ENCODE measurements at places on chromosomes 7 and 10. TPM values are rescaled to one million over a fixed set of nuclear protein-coding genes. Genes with fewer than 3 reads are reported as not detected.

NUDT13 gene
- polyA plus RNA-seq: 1.3 TPM

- no peak for DNase-seq
These were observed 152.2 kb downstream of the TMEM178B start for GRCh38 chr7:141225916-141226618.

- DNase-seq: peak; percentile 35
These were observed 41.3 kb upstream of the ARL4A start for GRCh38 chr7:12646139-12646538.

NKX6-2 gene
- polyA plus RNA-seq: not detected

DNA sequence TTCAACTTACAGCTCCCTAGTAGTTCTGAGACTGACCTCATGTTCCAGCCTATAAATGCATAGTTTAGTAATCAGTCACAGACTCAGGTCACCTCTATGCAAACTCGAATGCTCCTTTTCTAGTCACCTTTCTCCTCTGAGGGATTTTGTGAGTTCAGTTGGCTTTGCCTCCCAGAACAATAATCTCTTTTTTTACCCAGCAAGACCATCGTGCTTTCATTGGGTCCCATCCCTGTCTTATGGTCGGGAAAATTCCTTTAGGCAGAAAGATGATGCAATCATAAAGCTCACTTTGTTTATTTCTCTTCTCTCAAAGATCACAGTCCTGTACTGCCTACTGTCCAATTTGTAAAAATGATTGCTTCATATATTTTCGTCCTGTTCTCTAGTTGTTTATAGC, 38.4 kb downstream of the TWIST1 start:
- peak; percentile 69 for DNase-seq

- no peak for DNase-seq
These were observed 109.8 kb downstream of the KCNMA1 start for GRCh38 chr10:77527839-77528238.

DNA sequence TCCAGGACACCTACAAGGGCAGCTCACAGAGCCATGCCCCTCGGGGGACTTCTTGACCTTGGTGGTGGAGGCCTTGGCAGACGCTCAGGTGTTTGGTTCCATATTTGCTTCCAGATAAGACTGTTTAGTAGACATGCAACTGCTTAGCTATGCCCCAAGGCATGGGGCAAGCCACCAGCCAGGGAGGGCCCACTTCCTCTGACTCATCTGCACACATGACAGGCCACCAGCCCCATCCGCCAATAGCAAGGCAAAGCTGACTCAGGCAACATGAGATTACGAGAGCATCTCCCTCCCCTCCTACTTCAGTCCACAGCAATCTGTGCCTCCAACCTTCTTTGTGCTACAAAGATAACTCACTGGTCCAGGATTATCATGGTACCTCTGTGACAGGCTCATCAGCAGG, 54.9 kb downstream of the KCNMA1 start:
- DNase-seq: peak; percentile 79

- DNase-seq: no peak
These were observed 114.9 kb downstream of the OAT start for GRCh38 chr10:124303662-124304418.

GRCh38 chr10:119693262-119693957, 32.4 kb upstream of the INPP5F start:
- DNase-seq: no peak

DNA sequence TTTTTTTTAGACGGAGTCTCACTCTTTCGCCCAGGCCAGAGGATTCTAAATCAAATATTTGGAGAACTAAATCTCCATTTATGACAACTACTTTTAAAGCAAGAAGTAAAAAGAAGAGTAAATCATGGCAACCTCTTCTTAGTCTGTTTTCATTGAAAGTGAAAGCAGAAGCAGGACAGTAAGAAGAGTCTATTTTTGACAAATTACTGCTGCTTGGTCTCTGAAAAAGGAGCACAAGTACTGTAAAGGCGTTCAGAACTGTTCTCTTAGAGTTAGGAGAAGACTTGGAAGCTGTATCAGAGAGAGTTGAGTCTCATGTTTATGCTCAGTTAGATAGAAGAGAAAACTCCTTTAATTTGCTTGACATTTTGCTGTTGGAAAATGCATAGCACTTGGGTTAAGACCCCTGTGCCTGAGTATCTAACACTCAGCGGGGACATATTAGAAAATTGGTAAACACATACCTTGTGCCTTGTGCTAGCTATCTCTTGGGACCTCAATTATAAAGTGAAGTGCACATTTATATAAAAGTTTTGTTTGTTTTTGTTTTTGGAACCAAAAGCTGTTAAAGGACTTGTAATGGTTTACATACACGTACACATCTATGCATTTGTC, 433.0 kb downstream of the ANKRD7 start:
- no peak for DNase-seq

CYP2W1 gene
- polyA plus RNA-seq: not detected

DNA sequence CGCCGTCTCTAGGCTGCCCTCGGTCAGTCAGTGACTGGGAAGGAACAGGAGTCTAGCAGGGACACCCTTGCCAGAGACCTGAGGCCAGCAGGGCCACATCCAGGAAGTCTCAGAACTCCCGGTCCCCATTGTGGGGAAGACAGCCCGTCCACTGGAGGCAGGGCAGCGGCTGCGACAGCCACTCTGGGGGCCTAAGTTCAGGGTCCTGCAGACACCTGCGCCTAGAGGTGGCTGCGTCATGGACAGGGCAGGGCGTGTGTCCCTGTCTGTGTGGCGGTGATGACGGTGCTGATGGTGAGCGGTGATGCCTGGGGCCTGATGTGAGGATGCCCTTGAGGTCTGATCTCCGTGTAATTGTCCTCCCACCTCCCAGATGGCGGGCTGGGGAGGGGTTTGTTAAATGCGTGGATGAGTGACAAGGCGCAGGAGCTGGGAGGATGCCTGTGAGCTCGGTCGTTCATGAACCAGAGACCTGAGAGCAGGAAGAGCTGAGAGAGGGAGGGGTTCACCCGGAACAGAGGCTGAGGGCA, 537.9 kb upstream of the FOXK1 start:
- DNase-seq: no peak

DNA sequence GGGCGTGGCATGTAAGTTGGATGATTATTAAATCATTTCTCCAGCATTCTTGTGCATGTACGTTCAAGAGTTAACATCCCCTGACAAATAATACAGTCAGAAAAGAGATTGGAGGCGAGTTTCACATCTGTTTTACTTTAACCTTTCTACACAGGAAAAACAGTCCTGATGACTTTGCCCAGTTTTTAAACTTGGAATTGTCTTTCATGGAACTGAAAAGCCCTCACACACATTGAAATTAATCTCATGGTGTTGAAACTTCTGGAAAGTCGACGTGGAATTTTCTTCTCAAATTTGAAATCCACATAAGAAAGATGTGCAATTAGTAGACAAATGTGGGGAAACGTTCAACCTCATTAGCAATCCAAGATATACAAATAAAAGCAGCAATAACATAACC, 31.2 kb upstream of the ZNF438 start:
- peak; percentile 14 for DNase-seq

DNA sequence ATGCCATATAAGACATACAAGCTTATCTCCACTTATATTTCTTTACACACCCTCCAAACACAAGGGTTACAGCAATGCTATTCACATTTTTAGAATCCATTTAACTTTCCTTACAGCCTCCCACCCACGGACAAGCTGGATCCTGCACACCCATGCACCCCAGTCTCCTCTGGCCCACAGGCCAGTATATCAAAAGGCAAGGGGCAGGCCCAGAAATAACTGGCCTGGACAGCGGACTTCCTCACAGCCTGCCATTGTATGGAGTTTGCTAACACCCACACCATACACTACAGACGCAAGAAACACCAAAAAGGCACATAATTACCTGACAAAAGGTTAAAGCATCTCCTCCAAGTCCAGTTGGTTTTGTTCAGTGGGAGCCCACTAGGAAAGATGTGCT, 12.0 kb downstream of the HOXA4 start:
- DNase-seq: no peak

GRCh38 chr7:85261336-85261735, 74.5 kb upstream of the SEMA3D start:
- peak; percentile 55 for DNase-seq

DNA sequence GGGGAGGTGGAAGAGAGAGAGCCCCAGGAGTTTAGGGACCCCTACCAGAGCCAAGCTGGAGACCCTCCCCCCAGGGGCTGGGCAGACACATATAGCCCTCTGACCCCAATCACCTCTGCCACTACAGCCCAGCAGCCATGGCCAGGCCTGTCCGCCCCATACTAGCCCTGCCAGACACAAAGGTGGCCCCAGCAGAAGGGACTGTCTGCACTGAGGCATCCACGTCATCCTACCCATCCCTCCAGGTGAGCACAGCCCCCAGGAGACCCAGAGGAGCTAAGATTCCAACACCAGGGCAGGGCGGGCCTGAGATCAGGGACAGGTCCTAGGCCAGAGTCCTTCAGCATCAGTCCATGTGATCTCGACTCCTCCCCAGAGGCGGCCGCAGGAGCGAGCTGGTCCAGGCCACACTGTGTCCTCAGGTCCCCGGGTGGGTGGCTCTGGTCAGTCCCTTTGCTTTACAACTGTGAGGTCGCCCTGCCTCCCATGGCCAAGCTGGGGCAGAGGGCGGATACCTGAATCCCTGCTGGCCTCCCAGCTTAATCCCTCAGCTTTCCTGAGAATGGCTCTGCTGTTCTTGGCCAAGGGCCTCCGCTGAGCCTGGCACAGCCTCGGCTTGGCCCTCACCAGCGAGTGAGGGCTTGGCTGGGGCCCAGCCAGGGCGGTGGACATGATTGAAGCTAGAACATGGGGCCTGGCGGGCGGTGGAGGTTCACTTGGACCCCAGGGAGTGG, 14.3 kb upstream of the ELN start:
- DNase-seq: no peak

TSPAN33 gene
- polyA plus RNA-seq: 0.17 TPM

DNA sequence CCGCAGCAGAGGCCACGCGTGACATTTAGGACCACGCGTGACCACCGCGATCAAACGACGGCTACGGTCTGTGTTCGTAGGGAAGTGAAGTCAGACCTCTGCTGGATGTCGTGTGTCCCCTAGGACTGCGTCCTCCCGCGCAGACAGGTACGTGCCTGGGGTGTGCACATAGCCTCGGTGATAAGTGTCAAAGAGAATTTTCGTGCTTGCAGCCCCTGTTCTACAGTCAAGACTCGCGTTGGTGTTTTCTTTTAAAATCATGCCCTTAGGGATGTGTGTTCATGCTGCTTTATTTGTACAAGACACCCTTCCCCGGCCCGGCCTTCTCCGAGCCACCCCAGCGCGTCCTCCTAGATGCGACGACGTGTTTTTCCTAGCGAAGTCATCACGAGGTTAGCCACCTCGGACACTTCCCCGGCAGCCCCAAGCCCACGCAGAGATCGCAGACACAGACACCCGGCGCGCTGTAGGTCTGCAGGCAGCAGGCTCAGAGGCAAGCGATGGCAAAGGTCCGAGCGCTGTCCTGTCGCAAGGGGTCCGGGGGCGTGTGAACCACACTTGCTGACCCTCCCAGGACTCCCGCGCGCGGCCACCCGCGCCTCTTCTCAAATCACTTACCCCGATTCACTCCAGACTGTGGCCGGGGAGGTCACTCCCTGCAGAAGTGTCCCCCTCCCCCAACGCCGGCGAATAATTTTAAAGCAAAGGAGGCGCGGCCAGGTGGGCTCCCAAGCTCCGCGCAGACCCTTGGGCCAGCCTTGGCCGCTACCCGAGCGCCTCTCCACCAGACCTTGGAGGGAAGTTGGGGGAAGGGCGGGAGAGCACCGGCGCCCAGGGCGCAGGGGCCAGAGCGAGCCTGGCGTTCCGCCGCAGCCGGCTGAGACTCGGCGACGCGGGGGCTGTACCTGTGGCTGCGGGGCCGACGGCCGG, 552 bp downstream of the MKX start:
- peak; percentile 3 for DNase-seq

- DNase-seq: no peak
These were observed 181.5 kb upstream of the GNAI1 start for GRCh38 chr7:79953130-79953529.

TNS3 gene
- 75.6 TPM for polyA plus RNA-seq

DNA sequence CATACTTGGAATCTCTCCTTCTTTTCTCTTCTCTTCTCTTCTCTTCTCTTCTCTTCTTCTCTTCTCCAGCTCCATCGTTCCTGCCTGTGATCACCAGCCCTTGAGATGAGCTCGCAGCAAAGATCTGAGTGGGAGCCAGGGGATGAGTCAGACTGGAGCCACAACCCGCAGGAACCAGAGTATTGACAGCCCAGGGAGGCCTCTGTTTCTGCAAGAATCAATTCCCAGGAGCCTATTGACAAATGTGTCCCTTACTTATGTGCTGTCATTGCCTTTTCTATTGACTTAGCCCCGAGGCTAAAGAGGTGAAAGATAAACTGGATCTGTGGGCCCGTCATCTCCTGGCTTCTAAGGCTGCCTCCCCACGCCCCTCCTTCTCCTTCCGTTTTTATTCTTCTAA, 13.1 kb upstream of the HABP2 start:
- peak; percentile 36 for DNase-seq

- no peak for DNase-seq
These were observed 80.2 kb upstream of the ASAH2 start for GRCh38 chr10:50331486-50331885.

DNA sequence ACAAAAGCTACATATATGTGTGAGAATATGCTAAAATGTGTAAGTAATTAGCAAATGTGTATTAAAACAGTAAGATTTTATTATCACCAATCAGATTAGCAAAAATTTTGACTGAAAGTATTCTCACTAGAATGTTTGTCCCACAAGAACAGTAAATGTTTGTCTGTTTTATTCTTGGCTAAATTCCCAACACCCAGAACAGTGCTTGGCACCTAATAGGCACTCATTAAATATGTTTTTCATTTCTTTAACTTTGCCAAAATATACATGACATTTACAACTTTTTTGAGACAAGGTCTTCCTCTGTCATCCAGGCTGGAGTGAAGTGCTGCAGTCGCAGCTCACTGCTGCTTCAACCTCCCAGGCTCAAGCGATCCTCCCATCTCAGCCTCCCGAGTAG, 143.6 kb downstream of the EBF3 start:
- no peak for DNase-seq

DNA sequence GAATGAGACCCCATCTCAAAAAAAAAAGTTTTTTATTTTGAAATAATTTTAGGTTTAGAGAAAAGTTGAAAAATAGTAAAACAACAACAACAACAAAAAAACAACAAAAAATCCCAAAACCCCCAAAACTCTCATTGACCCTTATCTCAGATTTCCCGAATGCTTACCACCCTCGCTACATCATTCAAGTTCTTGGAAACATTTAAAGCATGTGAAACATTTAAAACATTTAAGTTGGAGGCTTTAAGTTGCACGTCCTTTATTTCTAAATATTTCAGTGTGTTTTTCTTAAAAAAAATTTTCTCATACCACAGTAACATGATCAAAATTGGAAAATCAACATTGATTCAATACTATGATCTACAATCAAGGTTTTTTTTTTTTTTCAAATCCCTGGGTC, 382 bp upstream of the ARMS2 start:
- no peak for DNase-seq
